ENCODE measurements at places on chromosomes 7 and 10.

DNA sequence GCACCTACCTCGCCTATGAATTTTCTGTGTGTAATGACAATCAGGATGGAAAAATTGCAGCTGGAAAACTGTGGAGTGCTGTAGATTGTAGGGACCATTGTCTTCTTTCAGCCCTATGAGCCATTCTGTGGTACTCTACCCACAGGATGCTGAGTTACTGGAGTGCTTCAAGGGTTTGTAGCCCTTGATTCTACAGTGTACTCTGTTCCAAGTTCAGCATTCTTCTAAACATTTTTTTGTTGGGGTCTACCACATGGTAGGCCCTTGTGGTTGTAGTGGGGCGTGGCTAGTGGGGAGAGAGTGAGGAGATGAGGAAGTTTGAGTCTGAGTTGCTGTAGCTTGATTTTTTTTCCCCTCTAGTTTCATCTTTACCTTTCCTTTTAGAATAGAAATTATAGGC, 33.5 kb downstream of the REEP3 start:
- H3K4me3 ChIP-seq, result no peak overlapping the region
- peaks cover 7% of the 10 kb centered on the region for H3K4me1 ChIP-seq
- H3K36me3 ChIP-seq, result no peaks in the 10 kb centered on the region
- no peak for DNase-seq

- peak overlapping the region; percentile 20 for H3K4me3 ChIP-seq
- H3K27ac ChIP-seq, result peak overlapping the region; percentile 50
- no peaks in the 10 kb centered on the region for H3K36me3 ChIP-seq
- DNase-seq, result peak; percentile 95
- no peaks in the 10 kb centered on the region for H3K27me3 ChIP-seq
Measured at GRCh38 chr10:79446758-79447084, 1.3 kb upstream of the ZCCHC24 start.

GRCh38 chr7:157468221-157469111, 131.7 kb downstream of the DNAJB6 start:
- no peaks in the 10 kb centered on the region for H3K27me3 ChIP-seq
- no peaks in the 10 kb centered on the region for H3K4me1 ChIP-seq
- no peak overlapping the region for H3K4me3 ChIP-seq
- H3K36me3 ChIP-seq, result no peaks in the 10 kb centered on the region
- DNase-seq, result peak; percentile 63

DNA sequence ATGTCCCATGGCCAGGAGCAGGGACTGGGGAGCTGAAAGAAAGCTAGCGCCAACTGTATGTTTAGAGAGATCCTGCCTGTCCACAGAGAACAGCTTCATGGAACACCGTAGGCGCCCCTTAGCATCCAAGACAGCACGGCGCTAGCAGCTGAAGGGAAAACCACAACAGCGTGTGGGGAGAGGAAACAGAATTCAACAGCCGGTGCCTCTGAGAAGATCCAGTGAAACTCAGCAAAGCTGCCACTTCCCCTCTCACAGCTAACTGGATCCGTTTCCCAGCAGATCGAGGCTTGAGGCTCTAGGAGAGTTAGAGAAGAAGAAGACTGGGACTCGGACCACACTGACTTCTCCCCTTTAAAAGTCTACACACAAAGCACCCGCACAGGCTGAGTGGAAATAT, 145.0 kb downstream of the MAD1L1 start:
- DNase-seq, result no peak
- H3K27me3 ChIP-seq, result no peaks in the 10 kb centered on the region
- no peak overlapping the region for H3K4me3 ChIP-seq
- H3K4me1 ChIP-seq, result no peaks in the 10 kb centered on the region
- H3K27ac ChIP-seq, result no peak overlapping the region

DNA sequence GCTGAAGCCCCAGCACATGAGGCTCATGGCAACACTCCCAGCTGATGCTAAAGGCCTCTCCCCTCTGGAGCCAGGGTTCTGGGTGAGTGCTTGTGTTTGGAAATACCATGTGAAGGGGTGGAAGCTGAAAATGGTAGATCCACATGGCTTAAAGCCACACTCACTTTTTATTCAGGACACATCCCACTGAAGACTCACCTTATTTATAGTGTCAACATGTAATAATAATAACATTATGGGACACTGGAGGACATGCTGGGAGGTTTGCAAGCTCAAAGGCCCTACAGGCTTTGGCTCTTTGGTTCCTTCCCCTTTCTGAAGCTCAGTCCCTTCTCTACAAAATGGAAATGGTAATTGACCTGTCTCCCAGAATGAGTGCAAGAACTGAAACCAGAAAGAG, 318.0 kb downstream of the GRID1 start:
- H3K4me1 ChIP-seq, result no peaks in the 10 kb centered on the region
- no peak overlapping the region for H3K27ac ChIP-seq
- H3K4me3 ChIP-seq, result no peak overlapping the region
- no peaks in the 10 kb centered on the region for H3K27me3 ChIP-seq

DNA sequence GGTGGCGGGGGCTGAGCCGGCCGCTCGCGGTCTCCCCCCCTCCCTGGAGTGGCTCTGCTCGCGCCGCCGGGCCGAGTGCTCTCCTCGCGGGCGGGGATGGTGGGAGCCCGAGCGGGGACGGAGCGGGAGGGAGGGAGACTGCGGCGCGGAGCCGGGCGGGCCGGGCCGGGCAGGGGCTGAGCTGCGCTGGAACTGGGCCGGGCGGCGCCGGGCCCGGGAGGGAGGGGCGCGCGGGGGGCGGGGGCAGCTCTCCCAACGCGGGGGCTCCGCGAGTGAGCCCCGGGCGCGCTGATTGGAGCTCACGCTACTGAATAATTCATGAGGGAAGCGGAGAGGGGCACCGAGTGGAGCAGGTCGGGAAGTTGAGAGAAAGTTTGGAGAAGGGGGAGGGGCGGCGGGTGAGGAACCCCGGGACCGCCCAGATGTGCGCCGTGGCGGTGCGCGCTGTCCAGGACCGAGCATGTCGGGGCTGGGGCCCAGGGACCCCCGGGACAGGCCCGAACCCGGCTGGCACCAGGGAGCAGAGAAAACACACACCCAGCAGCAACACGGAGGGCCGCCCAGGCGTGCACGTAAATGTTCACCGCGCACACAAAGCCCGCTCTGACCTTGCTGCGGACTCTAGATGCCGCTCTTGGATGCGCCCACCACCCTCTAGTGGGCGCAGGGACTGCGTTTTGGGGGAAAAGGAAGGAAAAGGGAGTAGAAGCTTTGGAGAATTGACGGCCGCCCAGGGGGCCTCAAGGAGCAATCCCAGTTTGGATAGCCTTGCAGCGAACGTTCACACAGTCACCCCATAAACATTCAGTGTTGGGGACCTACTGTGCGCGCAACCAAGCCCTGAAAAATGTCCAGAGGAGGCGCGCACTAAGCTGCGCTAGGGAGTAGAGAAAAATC, at the start of gene EPHB4:
EPHB4 (minus strand) TSS at position 194 of the 897 bp plus-strand sequence. CDS start 493 bp downstream, outside the sequence.
- H3K27me3 ChIP-seq, result no peaks in the 10 kb centered on the region
- peak; percentile 84 for DNase-seq
- no peaks in the 10 kb centered on the region for H3K4me1 ChIP-seq
- no peaks in the 10 kb centered on the region for H3K36me3 ChIP-seq
- no peak within 1 kb of the TSS for H3K27ac ChIP-seq
- H3K4me3 ChIP-seq, result peak within 1 kb of the TSS; percentile 53

GRCh38 chr10:98134117-98134430, 383 bp upstream of the R3HCC1L start:
- H3K4me3 ChIP-seq, result no peak overlapping the region
- no peak for DNase-seq
- H3K4me1 ChIP-seq, result no peaks in the 10 kb centered on the region
- H3K27ac ChIP-seq, result no peak overlapping the region
- no peaks in the 10 kb centered on the region for H3K36me3 ChIP-seq
- H3K27me3 ChIP-seq, result no peaks in the 10 kb centered on the region
